Fibroblast of the aortic adventitia (primary cell): ENCODE measurements at places on chromosomes 11 and 22. TPM values are rescaled to one million over a fixed set of nuclear protein-coding genes. Genes with fewer than 3 reads are reported as not detected.

SPA17 gene
- 3.9 and 9.1 TPM in 2 replicates for total RNA-seq

KCNC1 gene
- total RNA-seq = not detected in 2 replicates

C11orf91 gene
- not detected in 2 replicates for total RNA-seq

MMP1 gene
- 13.2 and 3,834 TPM in 2 replicates for total RNA-seq

RFPL3 gene
- total RNA-seq = not detected in 2 replicates

SMPD1 gene
- 44.8 and 63.9 TPM in 2 replicates for total RNA-seq

AMOTL1 gene
- total RNA-seq = 29.4 and 64.7 TPM in 2 replicates

GRCh38 chr11:78039919-78040671, 17.0 kb upstream of the KCTD14 start:
- DNase-seq = peak; percentile 85

- peak; percentile 49 for DNase-seq
Observed at GRCh38 chr11:35621620-35622019, 3.4 kb downstream of the FJX1 start.

- DNase-seq = no peak
Observed at GRCh38 chr22:30457981-30458380, 13.8 kb downstream of the SEC14L3 start.

DNA sequence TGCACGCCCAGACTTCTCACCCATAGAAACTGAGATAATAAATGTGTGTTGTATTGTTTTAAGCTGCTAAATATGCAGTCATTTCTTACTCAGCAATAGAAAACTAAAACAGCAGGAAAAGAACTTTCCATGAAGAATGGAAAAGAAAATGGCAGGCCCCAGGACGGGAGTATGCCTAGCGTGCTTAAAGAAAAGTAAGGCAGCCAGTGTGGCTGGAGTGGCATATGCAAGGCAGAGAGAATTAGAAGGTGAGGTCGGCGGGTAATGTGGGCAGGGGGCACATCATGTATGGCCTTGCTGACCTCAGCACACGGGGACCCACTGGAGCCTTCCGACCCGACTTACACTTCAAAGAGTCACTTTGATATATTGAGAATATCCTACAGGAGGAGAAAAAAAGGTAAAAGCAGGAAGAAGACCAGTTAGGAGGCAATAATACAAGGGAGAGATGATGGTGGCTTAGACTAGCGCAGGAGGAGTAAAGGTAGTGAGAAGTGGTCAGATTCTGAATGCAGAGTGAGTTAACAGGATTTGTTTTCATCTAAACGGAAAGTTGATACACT, 20.5 kb downstream of the TBRG1 start:
- no peak for DNase-seq

- peak; percentile 13 for DNase-seq
Observed at GRCh38 chr11:8403310-8403709, 139.6 kb upstream of the LMO1 start.

DNA sequence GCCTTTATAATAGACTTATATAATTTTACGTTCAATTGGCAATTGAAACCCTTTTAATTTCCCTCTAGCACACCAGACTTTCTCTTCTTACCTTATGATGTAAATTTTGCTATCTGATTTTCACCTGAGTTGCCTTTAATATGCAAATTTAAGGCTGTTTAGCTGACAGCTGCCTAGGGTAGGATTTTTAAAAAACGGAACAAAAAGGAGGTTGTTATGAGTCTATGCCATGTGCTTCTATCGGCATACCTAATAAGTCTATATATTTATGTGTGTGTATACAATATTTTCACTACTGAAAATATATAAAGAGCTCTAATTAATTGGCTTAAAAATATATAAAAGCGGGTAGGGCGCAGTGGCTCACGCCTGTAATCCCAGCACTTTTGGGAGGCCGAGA, 11.8 kb upstream of the SELENOH start:
- DNase-seq = no peak

GRCh38 chr11:12076840-12077534, 33.4 kb upstream of the MICAL2 start:
- DNase-seq = no peak

- peak; percentile 21 for DNase-seq
Observed at GRCh38 chr11:123434262-123434661, 4.2 kb downstream of the GRAMD1B start.

DNA sequence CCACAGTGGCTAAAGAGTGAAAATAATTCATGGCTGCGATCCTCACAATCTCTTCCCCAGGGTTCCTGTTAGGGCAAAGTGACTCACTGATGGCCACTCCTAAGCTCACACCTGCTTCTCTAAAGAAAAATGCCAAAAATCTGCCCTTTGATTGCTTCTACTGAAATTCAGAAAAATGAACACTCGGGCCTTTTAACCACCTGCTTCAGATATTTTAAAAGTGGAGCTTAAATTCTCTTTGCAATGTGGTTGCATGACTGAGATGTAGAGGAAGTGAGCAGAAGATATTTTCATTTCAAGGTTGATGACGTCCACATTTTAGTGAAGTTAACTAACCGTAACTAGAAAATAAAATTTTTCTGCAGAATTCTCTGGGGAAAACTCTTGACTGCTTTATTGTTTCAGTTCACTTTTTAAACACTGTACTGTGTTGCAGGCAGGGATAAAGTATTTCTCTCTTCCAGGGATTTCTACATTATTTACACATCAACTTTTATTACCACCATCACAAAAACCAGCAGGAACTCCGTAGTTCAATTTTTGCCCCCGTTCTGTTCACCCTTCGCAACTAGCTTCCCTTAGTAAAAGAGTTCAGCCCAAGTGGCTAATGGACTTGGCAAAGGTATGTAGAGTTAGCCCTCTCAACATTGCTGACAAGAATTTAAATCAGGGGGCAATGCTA, 8.5 kb downstream of the RAB30 start:
- peak; percentile 78 for DNase-seq

DNA sequence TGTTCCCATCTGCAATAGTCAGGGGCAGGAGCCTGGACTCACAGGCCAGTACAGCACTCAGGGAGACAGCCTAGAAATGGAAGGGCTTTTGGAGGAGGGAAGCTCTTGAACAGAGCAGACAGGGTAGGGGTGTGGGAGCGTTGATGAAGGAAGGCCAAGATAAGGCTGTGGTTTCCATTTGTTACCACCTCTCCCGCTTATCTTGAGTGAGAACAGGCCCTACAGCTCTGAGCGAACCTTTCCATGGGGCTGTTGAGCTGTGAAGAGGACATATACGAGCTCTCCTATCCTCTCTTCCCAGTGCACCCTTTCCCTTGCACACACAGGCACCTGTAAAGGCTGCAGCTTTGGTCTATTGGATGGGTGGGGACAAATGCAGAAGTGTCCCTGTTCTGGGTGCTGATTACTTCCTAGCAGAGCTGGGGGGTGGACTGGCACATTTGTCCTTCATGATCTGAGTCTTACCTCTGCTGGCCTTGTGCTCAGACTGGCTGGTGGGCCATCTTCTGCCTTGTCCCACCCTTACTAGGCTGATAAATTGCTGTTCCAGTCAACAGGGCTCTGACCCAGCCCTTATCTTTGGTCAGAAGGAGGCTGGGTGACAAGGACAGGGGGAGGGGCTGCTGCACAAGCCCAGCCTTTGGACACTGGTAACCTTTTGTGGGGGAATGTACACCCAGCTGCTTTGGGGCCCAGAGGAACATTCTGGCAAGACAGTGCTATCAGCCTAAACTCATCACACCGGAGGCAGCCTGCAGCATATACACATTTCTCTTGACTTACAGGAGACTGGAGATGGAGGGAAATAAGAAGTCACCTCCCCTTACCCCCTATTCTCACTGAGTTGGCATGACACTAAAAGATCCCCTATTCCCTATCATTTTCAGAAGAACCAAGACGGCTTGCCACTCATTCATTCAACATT, 80.1 kb upstream of the NNMT start:
- DNase-seq = no peak

GRCh38 chr22:49052560-49052959, 775.1 kb downstream of the BRD1 start:
- DNase-seq = no peak

GRCh38 chr11:64255135-64256128, 4.1 kb downstream of the PLCB3 start:
- DNase-seq = no peak

GRCh38 chr22:47073075-47073474, 310.6 kb downstream of the TBC1D22A start:
- DNase-seq = no peak

- DNase-seq = no peak
Observed at GRCh38 chr11:112826788-112827187, 134.4 kb upstream of the NCAM1 start.

DNA sequence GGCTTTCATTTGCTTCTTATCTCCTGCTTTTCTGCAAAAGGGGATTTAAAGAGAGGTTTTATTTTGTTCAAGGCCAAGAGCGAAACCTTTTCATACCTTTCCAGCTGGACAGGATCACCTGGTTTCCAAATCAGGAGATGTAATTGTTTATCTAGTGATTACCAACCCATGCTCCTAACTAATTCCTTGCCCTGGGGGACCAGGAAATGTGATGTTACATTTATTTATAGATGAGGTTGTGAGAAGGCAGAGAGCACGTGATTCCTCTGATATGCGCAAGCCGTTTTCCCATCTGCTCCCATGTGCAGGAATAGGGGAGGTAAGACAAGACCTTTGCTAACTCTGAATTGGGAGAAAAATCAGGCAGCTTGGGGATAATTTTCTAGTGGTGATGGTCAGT, 507.2 kb upstream of the LARGE1 start:
- DNase-seq = no peak

- no peak for DNase-seq
Observed at GRCh38 chr22:31492151-31492550, 2.5 kb upstream of the EIF4ENIF1 start.

GRCh38 chr11:95501761-95502266, 270.8 kb upstream of the SESN3 start:
- DNase-seq = no peak

- no peak for DNase-seq
Observed at GRCh38 chr11:61679296-61679695, 895 bp upstream of the DAGLA start.

- DNase-seq = peak; percentile 68
Observed at GRCh38 chr11:121318848-121319834, 26.6 kb downstream of the SC5D start.

GRCh38 chr11:83583757-83584366, 297.7 kb upstream of the CCDC90B start:
- peak; percentile 39 for DNase-seq

DNA sequence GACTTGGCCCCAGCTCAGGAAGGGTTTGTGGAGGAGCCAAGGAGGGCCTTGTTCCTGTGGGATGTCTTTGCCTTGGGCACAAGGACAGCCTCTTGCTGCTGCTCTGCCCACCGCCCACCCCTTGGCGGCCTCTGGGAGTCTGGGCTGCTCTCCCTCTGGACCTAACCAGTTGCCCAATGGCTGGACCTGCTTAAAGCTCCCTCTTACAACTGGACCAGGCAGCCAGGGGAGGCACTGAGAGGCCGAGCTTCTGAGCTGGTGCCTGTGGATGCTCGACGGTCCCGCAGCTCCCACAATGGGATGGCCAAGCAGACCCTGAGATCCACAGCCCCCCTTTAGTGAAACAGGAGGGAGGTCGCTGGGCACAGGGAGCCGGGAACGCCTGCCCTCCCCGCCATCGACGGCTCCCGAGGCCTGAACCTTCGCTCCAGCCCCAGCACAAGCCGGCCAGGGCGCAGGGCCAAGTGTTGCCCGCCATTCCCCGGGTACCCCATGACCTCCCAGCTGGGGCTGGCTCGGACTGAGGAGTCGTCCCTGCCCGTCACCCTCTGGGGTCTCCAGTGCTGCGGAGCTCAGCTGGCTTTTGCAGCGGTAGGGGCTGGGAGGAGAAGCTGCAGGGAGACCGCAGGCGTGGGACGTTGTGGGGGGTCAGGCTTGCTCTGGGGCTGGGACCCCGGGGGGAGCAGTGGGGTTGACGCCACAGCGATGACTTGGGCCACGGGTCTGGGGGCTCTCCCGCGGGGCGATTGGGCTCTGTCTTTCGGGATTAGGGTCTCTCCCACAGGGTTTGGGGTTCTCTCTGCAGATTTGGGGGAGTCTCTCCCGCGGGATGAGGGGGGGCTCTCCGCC, 584 bp upstream of the GAL start:
- no peak for DNase-seq

DNA sequence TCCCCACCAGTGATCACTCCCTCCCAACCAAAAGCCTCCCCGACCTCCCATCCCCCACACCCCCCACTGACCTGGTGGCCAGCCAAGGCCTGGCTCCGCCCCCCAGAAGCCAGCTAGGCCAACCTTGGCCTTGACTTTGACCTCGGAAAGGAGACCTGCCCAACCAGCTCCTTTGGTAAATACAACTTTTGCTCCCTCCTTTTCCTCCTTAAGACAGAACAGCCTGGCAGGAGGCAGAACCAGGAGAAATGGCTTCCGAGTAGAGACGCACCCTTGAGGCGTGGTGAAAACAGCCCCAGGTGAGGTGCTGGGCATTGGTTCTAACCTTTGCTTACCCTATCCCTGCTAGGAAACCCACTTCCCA, 27.0 kb downstream of the PLEKHA7 start:
- DNase-seq = no peak

DNA sequence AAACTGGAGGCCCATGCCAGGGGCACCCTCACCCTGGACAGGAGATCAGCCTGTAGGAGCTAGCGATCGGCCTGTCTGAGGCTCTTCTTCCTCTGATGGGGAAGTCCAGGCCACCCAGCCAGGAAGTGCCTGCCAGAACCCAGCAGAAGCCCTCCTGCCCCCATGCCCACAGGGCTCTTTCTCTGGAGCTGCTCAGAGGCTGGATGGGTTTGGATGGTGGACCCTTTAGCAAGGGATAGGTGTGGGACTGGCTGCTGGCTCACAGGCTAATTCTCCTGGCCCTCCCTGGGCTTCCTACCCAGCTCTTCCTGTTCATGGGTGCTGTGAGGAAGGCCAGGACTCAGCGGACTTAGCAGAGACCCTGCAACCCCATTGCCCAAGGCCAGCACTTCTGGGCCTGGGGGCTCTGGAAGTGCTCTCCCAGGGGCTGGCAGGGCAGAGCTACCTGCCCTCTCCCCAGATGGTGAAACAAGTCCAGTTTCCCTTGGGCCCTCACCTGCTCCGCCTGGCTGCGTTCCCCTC, 7.6 kb downstream of the FXYD2 start:
- no peak for DNase-seq

- DNase-seq = no peak
Observed at GRCh38 chr11:65918211-65919140, at the start of gene C11orf68. Gene C11orf68 (minus strand): TSS chr11:65919062. CDS start chr11:65919031, 31 bp downstream.

DNA sequence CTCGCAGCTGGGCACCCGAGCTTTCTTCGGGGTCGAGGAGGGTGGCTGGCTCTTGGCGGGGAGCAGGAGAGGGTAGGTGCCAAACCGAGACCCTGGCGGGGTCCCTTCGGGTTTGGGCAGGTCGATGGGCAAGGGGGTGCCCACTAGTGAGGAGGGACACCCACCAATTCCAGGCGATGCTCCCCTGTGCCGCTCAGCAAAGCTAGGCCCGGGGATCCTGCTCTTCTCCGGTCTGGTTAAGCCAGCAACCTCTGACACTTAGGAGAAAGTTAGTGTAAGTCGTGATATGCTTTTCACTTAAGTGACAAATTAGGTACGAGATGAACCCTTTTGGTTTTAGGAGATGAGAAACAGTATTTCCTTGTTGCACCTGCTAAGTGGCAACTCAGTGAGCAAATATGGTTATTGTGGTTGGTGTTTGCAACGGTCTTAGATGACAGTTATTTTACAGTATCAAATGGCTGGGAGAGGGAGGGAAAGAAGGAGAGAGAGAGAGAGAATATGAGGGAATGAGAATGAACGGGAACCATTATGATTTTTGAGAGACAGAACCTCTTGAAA, 565 bp downstream of the NUCB2 start:
- peak; percentile 62 for DNase-seq

GRCh38 chr11:110076371-110076965, 16.7 kb upstream of the ZC3H12C start:
- DNase-seq = no peak
